ENCODE measurements at places on chromosomes 7 and 10.

DNA sequence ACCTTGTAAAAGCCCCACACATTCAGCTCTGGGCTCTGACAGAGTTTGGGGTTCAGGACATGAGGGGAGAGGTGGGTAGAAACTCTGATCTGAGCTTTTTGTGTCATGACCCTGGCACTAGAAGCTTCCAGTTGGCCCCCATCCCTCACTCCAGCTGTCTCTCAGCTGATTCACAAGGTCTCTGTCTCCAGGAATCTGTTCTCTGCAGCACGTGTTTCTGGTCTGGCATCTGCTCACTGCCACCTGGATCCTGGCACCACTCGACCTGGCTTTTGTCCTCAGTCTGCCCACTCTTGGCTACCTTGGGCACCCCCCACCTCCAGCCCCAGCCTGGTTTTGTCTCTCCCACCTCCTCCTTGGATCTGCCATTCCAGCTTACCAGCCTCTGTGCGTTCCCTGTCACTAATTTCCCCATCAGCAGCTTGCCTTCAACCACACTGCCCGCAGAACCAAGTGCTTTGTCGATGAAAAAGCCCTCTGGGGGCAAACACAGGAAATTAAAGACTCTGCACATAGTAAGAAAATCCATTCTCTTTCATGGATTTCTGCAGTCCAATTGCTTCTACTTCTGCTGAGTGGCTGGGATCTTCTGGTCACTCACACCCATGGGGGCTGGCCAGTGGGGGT lies 18.3 kb upstream of the ADCYAP1R1 start:
- DNase-seq, result no peak

DNA sequence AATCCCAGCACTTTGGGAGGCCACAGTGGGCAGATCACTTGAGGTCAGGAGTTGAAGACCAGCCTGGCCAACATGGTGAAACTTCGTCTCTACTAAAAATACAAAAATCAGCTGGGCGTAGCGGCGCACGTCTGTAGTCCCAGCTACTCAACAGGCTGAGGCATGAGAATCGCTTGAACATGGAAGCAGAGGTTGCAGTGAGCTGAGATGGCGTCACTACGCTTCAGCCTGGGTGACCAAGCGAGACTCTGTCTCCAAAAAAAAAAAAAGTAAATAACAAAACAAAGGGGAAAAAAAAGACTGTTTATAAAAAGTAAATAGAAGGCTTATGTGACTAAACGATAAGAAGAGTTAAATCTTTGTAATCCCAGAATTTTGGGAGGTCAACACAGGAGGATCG lies 15.0 kb upstream of the DNMBP start:
- no peak for DNase-seq

GRCh38 chr7:49127359-49127913 lies 203.1 kb downstream of the CDC14C start:
- no peak for DNase-seq

GRCh38 chr10:117610321-117610720 lies 67.8 kb downstream of the EMX2 start:
- no peak for DNase-seq

GRCh38 chr7:128025819-128026218 lies 5.4 kb downstream of the LRRC4 start:
- no peak for DNase-seq

- DNase-seq, result no peak
Observed at GRCh38 chr7:128860158-128861073, 2.2 kb upstream of the ATP6V1F start.
